ENCODE measurements at places on chromosomes 2 and 18.

- DNase-seq: no peak
These were observed 2.5 kb upstream of the OSR1 start for GRCh38 chr2:19360966-19361321.

- DNase-seq: peak; percentile 55
These were observed 200.6 kb upstream of the RASGRP3 start for GRCh38 chr2:33275689-33276444.

- no peak for DNase-seq
These were observed 292.2 kb upstream of the CCDC68 start for GRCh38 chr18:55251254-55251971.

GRCh38 chr2:53949457-53949856, 21.3 kb downstream of the PSME4 start:
- no peak for DNase-seq

- DNase-seq: peak; percentile 51
These were observed 62.4 kb downstream of the TXNL1 start for GRCh38 chr18:56575819-56576663.

DNA sequence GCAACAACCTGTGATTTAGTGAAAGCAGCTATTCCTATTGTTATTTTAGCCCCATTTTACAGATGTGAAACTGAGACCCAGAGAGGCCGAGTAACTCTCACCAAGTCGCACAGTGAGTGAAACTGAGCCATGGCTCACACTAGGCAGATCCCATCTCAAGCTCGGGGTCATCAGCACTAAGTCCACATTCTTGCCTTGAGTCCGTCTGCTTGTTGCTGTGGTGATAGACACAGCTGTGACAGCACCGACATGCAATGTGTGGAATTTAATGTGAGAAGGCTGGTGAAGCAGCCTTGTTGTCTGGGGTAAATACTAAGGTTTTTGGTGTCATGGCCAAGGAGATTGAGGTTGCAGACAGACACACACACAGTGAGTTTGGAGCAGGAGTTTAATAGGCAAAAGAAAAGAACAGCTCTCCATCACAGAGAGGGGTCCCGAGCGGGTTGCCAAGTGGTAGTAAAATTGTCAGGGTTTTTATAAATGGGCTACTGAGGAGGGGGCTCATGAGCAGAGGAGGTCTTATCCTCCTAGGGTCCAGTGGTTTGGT, 40.2 kb upstream of the GMCL1 start:
- DNase-seq: peak; percentile 43

GRCh38 chr18:4264347-4264791, 190.7 kb downstream of the DLGAP1 start:
- no peak for DNase-seq

GRCh38 chr2:175766880-175767279, 235.2 kb downstream of the LNPK start:
- no peak for DNase-seq

- DNase-seq: peak; percentile 64
These were observed 2.1 kb downstream of the BCL2L11 start for GRCh38 chr2:111122631-111123421.

GRCh38 chr2:128369602-128370467, 51.2 kb upstream of the HS6ST1 start:
- no peak for DNase-seq

DNA sequence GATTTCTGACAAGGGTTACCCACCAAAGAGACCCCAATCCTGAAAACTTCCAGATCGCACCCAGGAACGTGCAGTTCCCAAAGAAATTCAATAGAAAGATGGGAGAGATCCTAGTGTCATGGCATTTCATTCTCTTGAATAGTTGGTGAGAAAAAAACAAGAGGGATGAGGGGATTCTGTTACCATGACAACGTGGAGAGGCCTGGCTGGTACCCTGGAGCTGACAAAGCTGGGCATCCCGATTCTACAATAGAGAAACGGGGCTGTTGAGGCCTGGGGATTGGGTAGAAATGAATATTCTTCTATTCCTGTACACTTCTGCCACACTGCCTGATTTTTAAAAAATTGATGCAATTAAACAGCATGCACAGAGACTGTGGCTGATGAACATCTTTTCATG, 41.0 kb downstream of the POLE4 start:
- DNase-seq: no peak

DNA sequence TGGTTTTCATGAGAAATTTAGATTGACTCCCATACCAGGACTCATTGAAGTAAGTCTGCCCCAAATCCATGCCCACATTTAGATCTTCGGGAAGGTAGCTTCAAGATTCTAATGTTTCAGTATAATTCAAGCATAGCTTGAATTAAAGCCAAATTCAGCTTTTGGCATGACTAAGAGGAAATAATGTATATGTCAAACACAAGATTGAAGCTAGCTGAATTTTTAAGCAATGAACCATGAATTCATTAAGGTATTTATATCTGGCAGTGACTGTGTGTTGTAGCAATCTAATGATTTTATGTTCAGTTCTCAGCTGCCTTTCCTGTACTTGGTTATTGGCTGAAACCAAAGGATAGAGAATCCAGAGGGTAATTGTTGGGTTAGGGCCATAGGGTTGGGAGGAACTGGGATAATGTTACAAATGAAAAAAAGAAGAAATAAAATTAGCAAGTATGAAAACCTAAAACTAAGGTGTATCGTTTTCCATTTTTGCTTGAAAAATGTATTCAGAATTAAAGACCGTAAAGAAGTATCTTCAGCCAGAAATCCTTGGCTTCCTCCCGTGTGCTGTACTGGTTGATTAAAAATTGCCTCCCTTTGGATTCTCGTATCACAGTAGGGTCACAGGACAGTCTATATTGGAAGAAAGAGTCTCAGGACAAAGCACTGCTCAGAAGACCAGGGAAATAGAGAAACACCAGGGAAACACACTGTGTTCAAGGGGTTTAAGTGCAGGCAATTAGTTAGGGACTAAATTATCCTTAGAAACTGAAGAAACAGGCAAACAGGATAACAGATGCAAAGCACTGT, 119.0 kb upstream of the FN1 start:
- DNase-seq: peak; percentile 43

DNA sequence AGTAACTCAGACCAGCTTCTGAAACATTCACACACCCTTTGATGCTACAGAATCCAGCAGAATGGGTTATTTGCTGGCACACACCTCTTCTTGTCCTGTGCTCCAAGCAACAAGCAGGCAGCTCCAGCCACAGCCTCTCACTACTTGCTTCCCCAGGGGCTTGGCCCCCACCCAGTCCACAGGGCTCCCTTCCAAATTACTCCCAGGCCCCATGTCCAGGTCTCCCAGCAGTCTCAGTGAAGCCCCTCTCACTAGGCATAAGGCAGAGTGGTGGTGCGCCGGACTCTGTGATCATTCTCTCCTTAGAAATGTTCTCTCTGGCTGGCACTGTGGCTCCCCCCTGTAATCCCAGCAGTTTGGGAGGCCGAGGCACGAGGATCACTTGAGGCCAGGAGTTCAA, 25.9 kb downstream of the ITM2C start:
- DNase-seq: no peak

DNA sequence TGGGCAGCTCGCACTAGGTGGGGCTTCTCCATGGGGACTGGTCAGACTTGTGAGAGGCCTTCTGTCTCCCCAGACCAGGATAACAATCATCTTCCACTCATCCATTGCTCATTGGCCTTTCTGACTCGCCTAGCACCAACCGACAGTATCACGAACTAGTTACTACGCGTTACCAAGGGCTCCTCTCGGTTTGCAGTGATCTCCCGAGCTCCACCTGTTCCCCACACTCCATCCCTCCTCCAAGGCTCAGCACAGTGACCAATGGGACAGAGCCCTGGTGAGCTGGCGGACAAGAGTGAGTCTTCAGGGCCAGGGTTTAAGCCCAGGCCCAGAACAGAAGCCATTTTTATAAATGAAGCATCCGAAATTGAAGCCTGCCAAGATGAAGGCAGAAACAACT, 42.8 kb upstream of the SMAD7 start:
- DNase-seq: no peak

DNA sequence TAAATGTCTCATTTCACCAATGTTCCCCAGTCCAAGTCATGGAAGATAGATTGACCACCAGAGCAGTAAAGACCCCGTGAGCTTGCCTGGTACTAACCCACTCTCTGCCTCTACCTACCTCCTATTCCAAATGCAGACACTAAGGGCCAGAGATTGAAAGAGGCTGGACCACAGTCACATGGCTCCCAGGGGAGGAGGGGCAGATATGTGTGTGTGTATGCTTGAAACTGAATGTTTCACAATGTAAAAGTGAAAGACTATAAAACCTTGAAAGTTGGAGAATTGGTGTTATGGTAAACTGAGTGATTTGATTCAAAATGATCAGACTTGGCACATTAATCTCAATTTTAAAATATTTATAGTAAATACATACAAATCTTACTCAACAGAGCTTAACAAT, 21.7 kb upstream of the KLHL29 start:
- DNase-seq: no peak

DNA sequence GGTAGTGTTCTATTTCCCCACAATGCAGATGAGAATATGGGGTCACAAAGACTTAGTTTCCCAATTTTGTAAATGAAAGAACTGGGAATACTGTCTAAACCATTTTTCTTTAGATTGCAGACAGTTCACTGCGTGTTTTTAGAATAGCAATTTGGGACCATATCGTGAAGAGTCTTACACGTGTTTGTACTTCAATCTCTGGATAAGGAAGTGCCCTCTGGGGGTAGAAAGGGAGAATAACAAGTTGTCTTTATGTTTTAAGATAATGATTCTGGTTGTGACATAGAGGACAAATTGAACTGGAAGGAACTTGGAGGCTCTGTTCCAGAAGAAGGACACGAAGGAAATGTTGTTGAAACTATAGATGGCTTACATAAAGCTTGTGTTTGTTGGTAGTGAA, 457.7 kb downstream of the CBLN2 start:
- peak; percentile 9 for DNase-seq

- DNase-seq: no peak
These were observed 137.0 kb upstream of the RBBP8 start for GRCh38 chr18:22796113-22796512.

- DNase-seq: no peak
These were observed 60.6 kb downstream of the CCDC74A start for GRCh38 chr2:131588152-131588873.

GRCh38 chr2:212628586-212628985, 90.0 kb upstream of the ERBB4 start:
- DNase-seq: no peak

- peak; percentile 10 for DNase-seq
These were observed 27.0 kb downstream of the SKA1 start for GRCh38 chr18:50401888-50402287.

DNA sequence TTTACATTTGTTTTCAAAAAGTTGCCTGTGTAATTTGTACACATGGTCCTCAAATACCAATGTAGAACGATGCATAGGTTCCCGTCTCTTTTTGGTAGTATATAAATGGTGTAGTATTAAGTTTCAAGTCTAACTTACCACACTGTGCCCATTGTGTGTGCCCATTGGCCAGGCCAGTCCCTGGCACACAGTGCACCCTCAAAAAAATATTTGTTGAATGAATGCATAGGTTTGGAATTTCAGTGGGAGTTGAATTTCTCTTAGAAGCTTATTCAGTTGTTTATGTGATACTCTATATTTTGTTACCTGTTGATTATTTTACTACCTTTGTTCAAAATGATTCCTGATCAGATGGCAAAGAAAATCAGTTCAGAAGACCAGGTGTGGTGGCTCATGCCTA, 30.1 kb downstream of the IDH1 start:
- no peak for DNase-seq

- DNase-seq: peak; percentile 73
These were observed 126.6 kb downstream of the TMEM131 start for GRCh38 chr2:97868986-97869721.

GRCh38 chr18:50312296-50313030, 25.0 kb upstream of the CXXC1 start:
- no peak for DNase-seq

DNA sequence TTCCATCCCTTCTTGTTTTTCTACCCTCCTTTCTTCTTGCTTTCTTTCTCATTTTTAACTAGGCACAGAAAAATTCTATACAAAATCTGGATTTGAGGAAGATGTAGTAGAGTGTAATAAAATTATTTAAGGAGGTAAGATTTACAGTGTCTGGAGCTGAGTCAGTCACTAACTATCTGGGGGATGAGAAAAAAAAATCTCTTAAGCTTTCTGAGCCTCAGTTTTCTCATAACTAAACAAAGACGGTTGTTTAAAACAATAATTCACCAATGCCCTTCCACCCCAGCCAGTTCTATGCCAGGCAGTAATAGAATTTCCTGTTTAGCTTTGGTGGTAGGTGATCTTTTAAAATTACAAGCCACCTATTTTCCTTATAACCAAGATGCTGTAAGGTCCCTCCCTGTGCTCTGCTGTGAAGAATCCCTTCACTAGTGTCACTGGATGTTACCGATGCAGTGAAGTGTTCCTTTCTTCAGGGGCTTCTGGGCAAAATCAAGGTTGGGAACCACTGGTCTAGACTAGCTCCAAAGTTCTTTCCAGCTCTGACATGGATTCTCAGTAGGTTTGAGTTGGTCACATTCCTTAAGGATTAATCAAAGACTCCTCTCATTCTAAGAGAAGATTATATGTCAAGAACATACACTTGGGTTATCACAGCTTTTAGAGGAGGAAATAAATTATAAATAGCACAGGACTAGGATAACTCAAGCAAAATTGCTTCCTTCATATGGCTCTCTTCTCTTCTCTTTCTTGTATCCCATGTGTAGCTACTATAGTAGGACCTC, 289.0 kb downstream of the CDH2 start:
- no peak for DNase-seq

DNA sequence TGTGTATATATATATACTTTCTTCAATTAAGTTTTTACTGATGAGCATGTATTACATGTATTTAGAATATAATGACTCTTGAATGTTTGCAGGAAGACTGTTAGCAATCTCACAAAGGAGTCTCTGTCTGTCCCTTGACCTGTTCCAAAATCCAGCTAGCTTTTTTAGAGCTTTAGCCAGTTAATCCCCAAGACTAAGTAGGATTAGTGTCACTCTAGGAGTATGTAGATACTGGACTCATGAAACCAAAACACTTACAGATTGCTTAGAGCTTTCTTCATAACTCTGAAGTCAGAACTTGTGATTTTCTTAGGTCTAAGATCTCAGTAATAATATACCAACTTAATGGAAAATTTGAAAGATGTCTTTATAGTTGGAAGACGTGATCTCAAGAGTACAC, 2.2 kb downstream of the UBXN4 start:
- no peak for DNase-seq

Measured in fibroblast of the conjunctiva (primary cell).